ENCODE measurements at places on chromosomes 1 and 21.
A peak's percentile ranks its signal among the peaks of the same experiment; 100 is the strongest.

GRCh38 chr1:204219971-204220616 lies 6.3 kb upstream of the GOLT1A start:
- DNase-seq: no peak

- DNase-seq: no peak
These were observed 826 bp downstream of the LAPTM5 start for GRCh38 chr1:30756545-30757351.

- no peak for DNase-seq
These were observed 29.2 kb upstream of the OR2B11 start for GRCh38 chr1:247487057-247487456.

- DNase-seq: no peak
These were observed 60.4 kb upstream of the NEK7 start for GRCh38 chr1:198096390-198096789.

DNA sequence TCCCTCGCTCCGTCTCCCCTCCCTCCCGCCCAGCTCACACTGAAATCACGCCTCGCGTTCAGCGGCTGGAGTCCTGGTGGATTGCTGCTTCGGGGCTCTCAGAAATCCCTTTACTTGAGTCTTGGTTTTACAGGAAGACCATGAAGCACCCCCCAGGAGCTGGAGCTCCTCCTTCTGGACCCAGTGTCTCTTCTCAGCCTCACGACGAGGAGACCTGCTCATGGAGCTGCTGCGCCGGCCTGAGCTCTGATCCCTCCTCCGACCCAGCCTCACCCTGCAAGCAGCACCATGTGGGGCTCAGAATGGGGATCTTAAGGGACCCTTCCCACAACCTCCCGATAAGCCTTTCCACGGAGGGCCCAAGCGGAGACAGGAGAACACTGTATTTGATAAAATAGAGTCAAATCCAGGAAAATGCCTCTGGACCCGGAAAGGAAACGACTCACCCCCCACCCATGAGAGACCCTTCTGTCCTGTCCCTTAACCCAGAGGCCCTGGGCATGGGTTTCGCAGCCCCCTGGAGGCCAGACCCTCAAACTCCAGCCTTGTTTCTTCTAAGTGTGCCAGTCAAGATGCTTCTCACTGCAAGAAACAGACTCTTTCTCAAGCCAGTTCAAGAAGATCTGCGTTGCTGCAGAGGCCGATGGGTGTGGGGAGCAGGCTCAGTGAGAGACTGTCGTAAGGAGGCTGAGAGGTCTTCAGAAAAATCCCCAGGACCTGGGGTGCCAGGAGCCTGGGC lies 26.1 kb downstream of the PDE9A start:
- no peak for DNase-seq

GRCh38 chr21:36471254-36471723 lies 8.6 kb downstream of the CLDN14 start:
- DNase-seq: no peak

DNA sequence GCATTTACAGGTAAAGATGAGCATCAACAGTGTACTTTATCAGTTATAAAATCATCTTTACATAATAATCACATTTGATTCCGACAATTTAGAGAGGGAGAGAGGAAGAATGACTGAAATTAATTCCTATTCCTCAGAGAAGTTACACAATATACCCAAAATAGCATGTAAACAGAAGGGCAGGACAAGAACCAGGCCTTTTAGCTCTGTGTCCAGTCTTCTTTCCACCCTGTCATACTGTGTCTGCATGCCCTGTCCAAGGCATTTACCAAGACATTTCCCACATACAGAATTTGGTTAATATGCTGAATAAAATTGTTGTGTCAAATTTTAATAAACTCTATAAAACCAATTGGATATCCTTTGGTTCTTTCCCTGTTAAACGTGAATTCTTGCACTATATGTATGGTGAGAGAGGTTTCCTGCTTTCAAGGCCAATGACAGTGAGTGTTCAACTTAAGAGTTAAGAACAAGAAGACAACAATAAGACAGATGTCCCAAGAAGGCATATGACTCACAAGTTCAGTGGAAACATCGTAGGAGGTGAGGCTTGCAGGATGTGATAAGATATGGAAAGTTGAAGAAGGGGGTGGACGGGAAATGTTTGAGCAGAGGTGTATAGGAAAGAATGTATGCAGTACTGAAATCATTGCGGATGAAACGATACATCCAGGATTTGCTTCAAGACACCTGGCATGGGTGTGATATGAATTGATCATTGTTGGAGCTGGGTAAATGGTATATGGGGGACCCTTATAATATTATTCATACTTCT lies 20.8 kb downstream of the LRRC8B start:
- no peak for DNase-seq

DNA sequence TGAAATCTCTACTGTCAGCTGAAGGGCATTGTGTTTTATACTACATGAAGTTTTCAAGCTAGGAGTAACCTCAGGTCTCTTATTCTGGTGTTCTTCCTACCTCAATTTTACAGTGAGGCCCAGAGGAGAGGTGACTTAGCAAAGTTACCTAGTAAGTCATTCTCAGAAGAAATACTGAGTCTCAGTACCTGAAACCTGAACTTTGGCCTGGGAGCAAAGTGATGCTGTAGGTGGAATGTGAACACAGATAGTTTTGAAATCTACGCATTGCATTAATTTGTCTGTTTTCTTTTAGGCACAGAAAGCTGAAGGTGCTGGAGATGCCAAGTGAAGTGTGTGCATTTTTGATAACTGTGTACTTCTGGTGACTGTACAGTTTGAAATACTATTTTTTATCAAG lies 2.6 kb downstream of the HMGN2 start:
- no peak for DNase-seq

GRCh38 chr1:202998836-202999750 lies 8.1 kb upstream of the TMEM183A start:
- DNase-seq: peak; percentile 29

DNA sequence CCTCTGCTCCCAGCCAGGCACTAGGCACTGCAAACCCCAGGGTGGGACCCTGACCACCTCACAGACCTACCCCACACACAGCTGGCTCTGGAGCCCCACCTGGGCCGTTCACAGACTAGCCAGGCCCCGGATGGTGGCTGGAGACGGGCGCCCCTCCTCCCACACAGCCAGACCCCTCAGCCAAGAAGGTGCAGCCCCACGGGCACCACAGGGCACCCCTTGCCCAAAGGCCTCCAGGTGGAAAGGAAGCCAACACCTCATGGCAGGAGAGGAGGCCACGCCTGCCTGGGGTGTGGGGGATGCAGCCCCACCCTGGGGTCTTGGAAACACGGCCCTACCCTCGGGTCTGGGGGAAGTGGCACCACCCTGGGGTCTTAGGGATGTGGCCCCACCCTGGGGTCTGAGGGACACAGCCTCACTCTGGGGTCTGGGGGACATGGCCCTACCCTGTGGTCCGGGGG lies 44.6 kb downstream of the WNT9A start:
- no peak for DNase-seq

DNA sequence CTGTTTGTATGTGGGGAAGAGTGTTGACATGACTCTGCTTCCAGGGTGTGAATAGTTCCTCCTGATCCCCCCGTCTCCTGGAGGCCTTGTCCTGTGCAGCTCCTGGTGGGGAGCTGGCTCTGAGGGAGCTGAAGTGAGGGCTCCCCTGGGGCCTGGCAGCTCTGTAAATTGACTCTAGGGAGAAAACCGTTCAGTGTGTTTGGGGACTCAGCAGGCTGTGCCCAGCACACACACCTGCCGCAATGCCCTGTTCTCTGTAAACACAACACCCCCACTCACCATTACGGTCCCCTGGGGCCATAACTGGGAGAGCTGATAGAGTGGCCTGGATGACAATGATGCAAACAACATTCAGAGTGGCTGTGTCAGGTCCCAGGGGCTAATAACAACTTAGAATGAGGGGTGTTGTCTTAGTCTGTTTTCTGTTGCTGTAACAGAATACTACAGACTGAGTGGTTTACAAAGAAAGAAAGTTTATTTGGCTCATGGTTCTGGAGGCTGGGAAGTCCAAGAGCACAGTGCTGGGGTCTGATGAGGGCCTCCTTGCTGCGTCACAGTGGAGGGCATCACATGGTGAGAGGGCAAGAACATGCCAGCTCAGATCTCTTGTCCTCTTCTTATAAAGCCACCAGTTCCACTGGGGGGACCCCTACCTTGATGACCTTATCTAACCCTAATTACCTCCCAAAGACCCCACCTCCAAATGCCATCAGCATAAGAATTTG lies 15.3 kb downstream of the ADORA1 start:
- DNase-seq: no peak

GRCh38 chr1:154960446-154961136 lies 991 bp downstream of the PYGO2 start:
- no peak for DNase-seq

GRCh38 chr1:85818371-85818770 lies 110.1 kb upstream of the ZNHIT6 start:
- DNase-seq: no peak

DNA sequence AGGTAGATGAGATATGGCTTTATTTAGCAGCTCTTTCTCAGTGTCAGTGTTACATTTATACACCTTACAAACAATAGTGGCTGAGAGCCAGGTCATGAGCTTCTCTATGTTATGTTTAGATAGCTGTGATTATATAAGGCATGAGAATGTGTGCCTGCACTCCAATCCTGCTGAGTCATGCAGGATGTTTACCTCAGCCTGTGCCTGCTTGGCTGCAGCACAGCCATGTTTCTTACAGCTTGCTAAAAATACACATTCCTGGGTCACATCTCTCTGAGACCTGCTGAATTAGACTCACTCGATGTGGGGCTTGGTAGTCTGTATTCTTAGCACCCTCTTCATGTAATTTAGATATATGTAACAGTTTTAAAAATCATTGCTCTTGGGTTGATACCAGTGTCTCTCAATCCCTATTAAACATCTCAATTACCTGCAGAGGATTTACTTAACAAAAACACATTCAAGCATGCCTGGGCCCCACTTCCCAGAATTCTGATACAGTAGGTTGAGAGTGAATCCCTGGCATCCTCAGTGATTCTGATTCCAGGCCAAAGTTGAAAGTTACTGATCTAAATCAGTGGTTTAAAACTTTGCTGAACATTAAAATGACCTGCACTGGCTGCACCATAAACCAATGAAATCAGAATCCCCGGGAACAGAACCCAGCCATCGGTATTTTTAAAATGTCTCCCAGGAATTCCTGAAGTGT lies 107.5 kb downstream of the GDAP2 start:
- no peak for DNase-seq

- no peak for DNase-seq
These were observed 520.2 kb downstream of the PTPRU start for GRCh38 chr1:29756498-29756897.

DNA sequence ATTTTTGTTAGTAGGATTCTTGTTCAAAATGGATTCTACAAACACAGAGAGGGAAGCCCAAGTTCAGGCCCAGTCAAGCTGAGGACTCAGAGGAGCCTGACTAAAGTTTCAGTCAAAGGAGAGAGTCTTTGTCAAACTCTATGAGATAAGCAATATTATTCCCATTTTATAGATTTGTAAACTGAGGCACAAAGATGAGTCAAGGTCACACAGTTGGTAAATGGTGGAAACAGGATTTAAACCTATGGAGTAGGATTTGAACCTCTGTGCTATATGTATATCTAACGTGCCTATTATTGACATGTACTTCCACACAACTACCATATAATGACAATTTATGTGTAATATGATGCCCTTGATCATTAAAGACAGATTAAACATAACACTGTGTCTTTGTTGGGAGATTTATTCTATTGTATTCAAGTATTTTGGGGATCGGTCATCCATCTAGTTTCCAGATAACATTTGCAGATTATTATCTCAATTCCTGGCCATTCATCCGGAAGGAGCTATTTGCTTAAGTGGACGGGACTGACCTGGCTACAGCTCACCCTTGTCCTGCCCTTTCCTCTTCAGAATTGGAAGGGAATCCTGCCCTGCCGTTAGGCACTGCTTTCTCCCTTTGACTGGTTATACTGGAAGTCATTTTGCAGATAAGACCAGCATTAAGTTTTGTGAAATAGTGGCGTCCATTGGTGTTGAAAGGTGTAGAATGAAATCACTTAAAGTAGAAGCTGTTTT lies 86.1 kb upstream of the LMO4 start:
- no peak for DNase-seq

DNA sequence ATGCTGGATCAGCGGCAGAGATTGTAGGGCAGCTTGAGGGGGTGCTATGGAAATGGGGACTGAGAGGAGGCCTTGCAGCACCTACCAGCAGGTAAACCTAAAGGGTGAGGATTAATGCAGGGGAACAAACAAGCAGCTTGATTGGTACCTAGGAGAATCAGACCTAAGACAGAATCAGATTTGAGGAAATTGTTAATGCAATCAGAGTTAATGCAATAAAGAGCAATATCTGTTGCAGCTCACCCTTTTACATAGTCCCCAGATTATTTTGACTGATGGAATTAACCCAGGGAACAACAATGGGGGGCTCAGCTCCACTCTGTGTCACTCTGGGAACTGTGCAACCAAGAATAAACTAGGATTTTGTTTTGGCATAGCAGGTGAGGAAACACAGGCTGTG lies 64.5 kb downstream of the ZC3H11B start:
- no peak for DNase-seq
